ENCODE measurements at places on chromosomes 6 and 20.

- no peak for DNase-seq
These were observed 302.3 kb downstream of the TBC1D7 start for GRCh38 chr6:13025893-13026499.

- no peak for DNase-seq
These were observed 56.2 kb upstream of the TULP4 start for GRCh38 chr6:158255989-158256601.

GRCh38 chr20:20820104-20820503, 107.7 kb upstream of the RALGAPA2 start:
- DNase-seq, result no peak

DNA sequence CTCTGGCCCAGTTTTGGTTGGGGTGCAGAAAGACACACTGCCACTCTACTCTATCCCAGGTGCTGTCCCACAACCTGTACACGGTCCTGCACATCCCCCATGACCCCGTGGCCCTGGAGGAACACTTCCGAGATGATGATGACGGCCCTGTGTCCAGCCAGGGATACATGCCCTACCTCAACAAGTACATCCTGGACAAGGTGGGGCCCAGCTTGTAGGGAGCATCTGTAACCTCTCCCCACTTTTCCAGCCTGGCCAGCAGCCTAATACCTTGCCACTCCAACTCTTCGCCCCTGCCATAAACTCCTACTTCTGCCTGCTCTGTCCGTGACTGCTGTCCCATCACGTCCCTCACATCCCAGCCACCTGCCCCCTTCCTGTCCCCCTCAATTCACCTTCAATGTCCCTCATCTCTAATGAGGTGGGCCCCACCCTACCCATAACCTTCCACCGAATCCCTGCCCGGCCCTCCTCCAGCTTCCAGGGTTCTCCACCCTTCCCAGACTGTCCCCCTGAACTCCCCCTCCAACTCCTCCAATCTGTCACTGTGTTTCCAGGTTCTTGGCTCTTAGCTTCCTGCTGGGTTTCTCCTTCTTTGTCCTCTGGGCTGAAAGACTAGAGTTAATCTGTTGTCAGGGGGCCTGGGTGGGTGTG, 12.1 kb downstream of the DEF6 start:
- no peak for DNase-seq

DNA sequence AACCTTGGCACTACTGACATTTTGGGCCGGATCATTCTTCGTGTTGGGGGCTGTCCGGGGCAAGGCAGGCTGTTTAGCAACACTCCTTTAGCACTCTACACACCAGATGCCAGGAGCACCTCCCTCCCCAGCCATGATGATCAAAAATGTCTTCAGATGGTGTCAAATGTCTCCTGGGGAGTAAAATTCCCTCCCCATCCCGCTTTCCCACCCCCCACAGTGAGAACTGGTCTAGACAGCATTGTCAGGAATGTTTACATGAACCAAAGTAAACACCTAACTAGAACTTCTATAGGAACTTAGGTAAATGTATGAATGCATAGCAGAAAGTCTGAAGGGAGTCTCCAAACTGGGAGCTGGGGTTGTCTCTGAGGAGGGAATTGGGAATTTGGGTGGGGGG, 70.0 kb upstream of the TOP1 start:
- DNase-seq, result no peak

DNA sequence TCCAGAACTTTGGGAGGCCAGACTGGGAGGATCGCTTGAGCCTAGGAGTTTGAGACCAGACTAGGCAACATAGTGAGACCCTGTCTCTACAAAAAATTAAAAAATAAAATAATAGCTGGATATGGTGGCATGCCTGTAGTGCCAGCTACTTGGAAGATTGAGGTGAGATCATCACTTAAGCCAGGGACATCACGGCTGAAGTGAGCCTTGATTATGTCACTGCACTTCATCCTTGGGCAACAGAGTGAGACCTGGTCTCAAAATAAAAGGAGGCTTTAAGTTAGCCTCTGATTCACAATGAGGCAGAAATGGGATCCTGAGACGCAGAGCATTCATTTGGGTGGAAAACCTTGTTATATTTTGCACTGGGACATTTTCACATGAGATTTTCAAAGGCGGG, 57.0 kb downstream of the TULP4 start:
- no peak for DNase-seq

DNA sequence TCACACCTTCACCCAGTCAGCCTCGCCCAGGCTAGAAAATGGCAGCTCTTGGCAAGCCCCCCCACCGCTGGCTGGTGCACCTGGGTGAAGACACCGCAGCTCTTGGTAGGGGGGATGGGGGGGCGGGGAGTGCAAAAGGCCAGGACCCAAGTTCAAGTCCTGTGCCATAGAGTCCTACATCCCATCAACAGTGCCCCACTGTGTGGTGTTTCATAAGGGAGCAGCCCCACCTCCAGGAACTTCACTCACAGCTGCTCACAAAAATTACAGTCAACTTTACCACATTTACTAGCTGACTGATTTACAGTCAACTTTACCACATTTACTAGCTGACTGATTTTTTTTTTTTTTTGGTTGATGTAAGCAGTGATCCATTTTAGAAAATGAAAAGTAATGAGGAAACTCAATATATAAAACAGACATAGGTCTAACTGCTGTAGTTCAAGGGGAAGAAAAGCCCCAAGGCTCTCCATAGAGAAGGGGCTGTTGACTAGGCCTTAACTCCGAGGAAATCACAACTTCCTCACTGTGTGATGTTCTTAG, 208.9 kb upstream of the SNX9 start:
- no peak for DNase-seq

DNA sequence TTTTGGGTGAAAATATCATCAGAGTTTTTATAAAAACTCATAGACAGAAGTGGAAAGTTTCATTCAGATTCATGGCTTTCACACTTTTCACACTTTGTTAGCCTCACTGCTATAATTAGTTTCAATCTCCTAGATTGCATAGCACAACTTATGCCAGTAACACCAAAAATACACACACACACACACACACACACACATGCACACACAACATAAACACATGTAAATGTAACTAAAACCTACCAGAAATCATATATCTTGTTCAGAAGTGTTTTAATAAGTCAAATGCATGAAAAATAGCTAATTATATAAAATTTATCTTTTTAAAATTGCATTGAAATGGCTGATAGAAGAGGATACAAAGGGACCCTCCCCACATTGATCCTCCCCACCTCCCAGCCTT, 347.8 kb upstream of the SLC35B3 start:
- no peak for DNase-seq

- peak; percentile 45 for DNase-seq
These were observed 60.3 kb upstream of the PTPN1 start for GRCh38 chr20:50449738-50450492.

- DNase-seq, result no peak
These were observed 51.9 kb upstream of the PDE10A start for GRCh38 chr6:165714907-165715306.

DNA sequence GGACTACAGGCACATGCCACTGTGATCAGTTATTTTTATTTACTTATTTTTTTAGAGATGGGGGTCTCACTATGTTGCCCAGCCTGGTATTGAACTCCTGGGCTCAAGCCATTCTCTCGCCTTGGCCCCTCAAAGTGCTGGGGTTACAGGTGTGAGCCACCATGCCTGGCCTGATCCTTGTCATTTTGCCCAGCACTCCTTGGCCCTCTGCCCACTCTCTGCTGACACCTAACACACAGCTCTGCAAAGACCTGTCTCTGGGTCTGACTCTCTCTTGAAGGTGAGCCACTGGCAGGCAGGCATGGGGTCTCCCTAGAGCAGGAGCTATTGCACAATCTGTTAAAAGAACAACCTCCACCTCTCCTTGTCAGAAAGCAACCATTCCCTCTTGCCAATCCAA, 155.6 kb downstream of the ZFP64 start:
- no peak for DNase-seq

GRCh38 chr6:1399085-1399780, 9.9 kb downstream of the FOXF2 start:
- DNase-seq, result no peak
